PC-3 (cell line): ENCODE measurements at places on chromosomes 7 and 10. TPM values are rescaled to one million over a fixed set of nuclear protein-coding genes. Genes with fewer than 3 reads are reported as not detected.

- no peak for DNase-seq
Observed at GRCh38 chr10:91495402-91495801, 85.3 kb downstream of the HECTD2 start.

GRCh38 chr10:100520811-100521210 lies 1.1 kb upstream of the SEC31B start:
- DNase-seq = peak; percentile 59

DNA sequence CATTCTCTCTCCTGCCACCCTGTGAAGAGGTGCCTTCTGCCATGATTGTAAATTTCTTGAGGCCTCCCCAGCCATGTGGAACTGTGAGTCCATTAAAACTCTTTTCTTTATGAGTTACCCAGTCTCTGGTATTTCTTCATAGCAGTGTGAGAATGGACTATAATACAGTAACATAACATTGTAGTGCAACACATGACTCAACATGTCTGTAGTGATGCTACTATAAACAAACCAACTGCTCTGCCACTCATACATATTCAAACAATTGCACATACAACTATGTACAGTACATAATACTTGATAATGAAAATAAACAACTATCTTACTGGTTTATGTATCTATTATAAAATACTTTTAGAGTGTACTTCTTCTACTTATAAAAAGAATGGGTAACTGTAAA lies 7.1 kb downstream of the ATOH7 start:
- DNase-seq = peak; percentile 36

- no peak for DNase-seq
Observed at GRCh38 chr10:80532571-80532970, 5.1 kb upstream of the SH2D4B start.

GRCh38 chr7:121166916-121167315 lies 161.9 kb upstream of the WNT16 start:
- DNase-seq = no peak

- DNase-seq = peak; percentile 54
Observed at GRCh38 chr10:74910976-74911350, 84.6 kb downstream of the KAT6B start.

- DNase-seq = no peak
Observed at GRCh38 chr7:47085491-47086275, 496.2 kb downstream of the TNS3 start.

YKT6 gene
- 133 and 147 TPM in 2 replicates for total RNA-seq
